PC-3 (cell line): ENCODE measurements at places on chromosomes 1 and 21. TPM values are rescaled to one million over a fixed set of nuclear protein-coding genes. Genes with fewer than 3 reads are reported as not detected.

The CRYBG2 gene
- 15.3 and 16.1 TPM in 2 replicates for total RNA-seq

The TMEM125 gene
- total RNA-seq = 8.6 and 9.8 TPM in 2 replicates

The AHDC1 gene
- 15.2 and 20.4 TPM in 2 replicates for total RNA-seq

The PACC1 gene
- total RNA-seq = 18.7 and 37.5 TPM in 2 replicates
